ENCODE measurements at places on chromosomes 4 and X.

DNA sequence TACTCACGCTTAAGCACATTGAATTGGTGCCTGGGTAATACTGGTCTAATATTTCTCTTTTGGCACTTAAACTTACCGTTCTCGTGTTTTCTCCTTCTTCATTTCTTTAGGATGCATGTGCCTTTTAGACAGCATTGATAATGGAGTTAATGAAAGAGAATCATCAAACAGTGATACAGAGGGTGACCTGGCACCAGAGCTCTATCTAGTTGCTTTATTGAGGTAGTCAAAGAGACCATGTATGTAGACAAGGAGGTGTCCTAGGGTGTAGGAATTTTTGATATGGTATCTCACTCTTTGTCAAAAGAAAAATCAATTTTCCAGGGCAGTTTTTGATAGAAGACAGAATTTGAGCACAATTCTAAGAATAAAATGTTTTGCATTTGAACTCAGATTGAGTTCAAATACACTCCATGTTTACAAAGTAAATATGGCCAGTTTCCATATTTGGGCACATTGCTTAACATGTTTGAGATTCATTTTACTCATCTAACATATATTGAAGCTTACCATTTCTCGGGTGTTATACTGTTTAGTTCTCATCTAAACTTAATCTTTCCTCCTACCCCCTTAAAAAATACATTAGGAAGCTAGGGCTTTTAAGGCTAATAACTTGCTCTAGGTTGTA, 92.0 kb downstream of the WWC2 start:
- no peak for DNase-seq

DNA sequence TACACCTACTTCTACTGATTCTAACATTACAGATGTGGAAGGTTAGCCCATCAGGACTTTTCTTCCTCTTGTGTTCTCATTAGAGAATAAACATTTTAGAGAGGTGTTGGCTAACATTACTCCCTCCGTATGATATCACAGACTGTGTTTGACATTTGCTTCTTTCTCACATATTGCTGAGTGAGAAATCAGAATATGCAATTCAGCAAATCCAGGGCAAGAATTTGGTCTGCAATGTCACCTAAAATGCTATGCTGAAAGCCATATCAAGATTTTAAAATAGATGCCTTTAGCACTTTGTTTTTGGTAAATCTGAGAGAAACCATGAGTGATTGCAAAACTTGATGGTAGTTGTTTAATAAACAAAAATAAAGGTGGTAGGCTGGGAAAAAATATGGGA, 319.1 kb downstream of the C4orf33 start:
- no peak for DNase-seq

DNA sequence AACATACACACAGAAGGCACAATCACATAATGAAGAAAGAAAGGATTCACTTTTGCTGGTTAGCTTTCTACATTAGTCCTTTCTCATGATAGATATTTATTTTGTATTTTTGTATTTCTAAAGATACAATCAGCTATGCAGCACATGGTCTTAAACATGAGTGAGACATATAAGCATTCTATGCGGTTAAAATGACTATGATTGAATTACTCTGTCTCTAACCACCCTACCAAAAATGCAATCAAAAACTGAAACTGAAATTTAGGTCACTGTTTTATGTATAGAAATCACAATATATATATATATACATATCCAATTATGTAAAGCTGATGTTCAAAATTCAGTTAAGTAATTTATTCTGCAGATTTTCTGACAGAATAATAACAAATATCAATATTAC, 21.9 kb downstream of the CXXC4 start:
- DNase-seq, result no peak

GRCh38 chr4:38132107-38132673, 172.0 kb downstream of the PTTG2 start:
- peak; percentile 6 for DNase-seq

- no peak for DNase-seq
Measured at GRCh38 chrX:133350751-133351150, 64.5 kb downstream of the GPC4 start.

DNA sequence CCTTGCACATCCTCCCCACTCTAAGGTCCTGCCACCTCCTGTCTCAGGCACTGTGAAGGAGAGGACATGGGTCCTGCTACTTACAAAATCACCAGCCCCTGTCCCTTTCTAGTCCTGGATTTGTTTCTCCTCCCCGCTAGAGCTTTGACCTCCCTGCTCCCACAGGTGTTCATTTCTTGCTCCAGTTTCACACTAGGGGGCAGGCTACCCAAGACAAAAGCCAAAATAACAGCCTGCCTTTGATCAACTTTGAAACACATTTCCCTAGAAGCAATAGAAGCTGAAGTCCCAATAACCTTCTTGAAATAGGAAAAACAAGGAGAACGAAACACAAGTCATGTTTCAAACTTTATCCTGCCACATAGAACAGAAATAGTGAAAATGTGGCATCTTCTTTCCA, 164.4 kb downstream of the QDPR start:
- DNase-seq, result no peak

GRCh38 chrX:69152417-69152841, 12.8 kb downstream of the PJA1 start:
- DNase-seq, result no peak

All from stimulated activated CD8-positive, alpha-beta memory T cell treated with anti-CD3 and anti-CD28 coated beads, Interleukin-15, amount 100 ng/mL, for 24 hours (primary cell).